ENCODE measurements at places on chromosomes 3 and 15.

- DNase-seq: peak; percentile 61
Observed at GRCh38 chr3:99506-99905, 97.1 kb upstream of the CHL1 start.

- no peak for DNase-seq
Observed at GRCh38 chr15:27094235-27094634, 123.3 kb downstream of the GABRG3 start.

- DNase-seq: no peak
Observed at GRCh38 chr3:43005981-43006380, 26.9 kb downstream of the GASK1A start.

DNA sequence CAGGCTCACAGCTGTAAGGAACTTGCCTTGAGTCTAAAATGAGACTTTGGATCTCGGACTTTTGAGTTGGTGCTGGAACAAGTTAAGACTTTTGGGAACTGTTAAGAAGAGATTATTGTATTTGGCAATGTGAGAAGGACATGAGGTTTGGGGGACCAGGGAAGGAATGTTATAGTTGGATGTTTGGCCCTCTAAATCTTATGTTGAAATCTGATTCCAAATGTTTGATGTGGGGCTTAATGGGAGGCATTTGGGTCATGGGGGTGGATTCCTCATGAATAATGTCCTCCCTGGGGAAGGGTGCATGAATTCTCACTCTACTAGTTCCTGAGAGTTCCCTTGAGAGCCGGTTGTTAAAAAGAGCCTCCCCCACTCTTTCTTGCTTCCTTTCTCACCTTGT is 18.5 kb upstream of the CHCHD6 start:
- no peak for DNase-seq

GRCh38 chr3:9291821-9292410 is 42.5 kb upstream of the SRGAP3 start:
- DNase-seq: no peak

DNA sequence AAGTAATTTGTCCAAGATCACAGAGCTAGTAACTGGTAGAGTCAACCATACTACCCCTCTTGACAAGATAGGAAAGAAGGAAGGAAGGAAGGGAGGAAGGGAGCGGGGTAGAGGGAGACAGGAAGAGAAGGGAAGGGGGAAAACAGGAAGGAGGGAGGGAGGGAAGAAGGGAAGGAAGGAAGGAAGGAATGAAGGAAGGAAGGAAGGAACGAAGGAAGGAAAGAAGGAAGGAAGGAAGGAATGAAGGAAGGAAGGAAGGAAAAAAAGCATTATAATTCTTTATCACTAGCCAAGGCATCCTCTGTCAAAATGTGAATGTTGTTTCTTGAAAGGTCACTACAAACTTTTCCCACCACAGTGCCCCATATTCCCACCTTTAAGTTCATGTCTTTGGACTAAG is 223.6 kb downstream of the SHQ1 start:
- DNase-seq: no peak

GRCh38 chr3:51873253-51873766 is 2.1 kb downstream of the IQCF5 start:
- no peak for DNase-seq

- no peak for DNase-seq
Observed at GRCh38 chr3:197465197-197465995, 90.4 kb downstream of the BDH1 start.

- DNase-seq: no peak
Observed at GRCh38 chr3:177080122-177080521, 117.2 kb downstream of the TBL1XR1 start.

GRCh38 chr15:100259266-100259665 is 82.5 kb downstream of the ADAMTS17 start:
- no peak for DNase-seq

GRCh38 chr15:100842756-100843730 is 36.6 kb upstream of the ALDH1A3 start:
- DNase-seq: no peak

DNA sequence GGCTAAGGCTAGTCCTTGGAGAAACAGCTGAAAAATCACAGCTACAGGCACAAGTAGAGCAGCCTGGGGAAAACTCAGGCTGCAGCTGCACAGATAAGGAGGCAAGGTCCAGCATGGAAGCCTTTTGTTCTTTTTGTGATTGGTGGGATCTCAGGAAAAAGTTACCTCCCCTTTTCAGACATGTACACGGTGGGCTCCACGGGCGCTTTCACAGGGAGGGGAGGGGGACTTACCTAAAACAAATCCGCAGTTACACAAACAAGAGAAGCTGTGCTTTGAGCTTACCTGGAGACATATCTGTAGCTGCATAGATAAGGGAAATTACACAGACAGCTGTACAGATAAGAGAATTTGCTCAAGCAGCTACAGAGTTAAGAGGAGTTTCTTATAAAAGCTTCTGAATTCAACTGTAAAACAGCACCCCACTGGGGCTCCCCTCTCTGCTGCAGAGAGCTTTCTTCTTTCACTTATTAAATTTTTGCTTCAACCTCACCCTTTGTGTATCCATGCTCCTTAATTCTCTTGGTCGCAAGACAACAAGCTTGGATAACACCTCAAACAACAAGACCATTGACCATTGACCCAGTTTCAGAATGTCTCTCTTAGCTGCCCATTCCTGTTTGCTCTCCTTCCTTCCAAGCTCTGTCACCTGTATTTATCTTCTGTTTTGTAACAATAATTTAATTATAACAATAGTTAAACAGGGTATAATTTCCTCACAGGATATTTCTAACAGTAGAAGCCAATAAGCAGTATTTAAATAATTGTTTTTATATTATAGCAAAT is 10.9 kb upstream of the CD200 start:
- no peak for DNase-seq

- no peak for DNase-seq
Observed at GRCh38 chr3:9007213-9007612, 43.9 kb upstream of the RAD18 start.

GRCh38 chr15:52499506-52499905 is 29.2 kb downstream of the MYO5A start:
- DNase-seq: no peak

DNA sequence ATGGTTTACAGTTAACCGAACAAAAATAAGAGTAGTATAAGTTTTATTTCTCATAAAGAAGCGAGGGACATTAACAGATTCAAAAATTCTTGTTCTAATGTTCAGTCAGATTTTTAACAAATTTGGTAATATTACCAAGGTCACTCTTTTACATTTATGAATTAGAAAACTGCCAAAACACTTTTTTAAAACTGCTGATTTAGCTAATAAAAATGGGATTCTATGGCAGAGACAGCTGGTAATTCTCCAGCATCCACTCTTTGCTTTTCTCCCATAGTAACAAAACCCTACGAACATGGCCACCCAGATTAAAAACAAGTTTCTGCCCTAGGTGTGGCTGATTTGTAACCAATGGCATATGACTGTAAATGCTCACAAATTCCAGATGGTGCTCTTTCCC is 71.2 kb downstream of the GPR160 start:
- no peak for DNase-seq

DNA sequence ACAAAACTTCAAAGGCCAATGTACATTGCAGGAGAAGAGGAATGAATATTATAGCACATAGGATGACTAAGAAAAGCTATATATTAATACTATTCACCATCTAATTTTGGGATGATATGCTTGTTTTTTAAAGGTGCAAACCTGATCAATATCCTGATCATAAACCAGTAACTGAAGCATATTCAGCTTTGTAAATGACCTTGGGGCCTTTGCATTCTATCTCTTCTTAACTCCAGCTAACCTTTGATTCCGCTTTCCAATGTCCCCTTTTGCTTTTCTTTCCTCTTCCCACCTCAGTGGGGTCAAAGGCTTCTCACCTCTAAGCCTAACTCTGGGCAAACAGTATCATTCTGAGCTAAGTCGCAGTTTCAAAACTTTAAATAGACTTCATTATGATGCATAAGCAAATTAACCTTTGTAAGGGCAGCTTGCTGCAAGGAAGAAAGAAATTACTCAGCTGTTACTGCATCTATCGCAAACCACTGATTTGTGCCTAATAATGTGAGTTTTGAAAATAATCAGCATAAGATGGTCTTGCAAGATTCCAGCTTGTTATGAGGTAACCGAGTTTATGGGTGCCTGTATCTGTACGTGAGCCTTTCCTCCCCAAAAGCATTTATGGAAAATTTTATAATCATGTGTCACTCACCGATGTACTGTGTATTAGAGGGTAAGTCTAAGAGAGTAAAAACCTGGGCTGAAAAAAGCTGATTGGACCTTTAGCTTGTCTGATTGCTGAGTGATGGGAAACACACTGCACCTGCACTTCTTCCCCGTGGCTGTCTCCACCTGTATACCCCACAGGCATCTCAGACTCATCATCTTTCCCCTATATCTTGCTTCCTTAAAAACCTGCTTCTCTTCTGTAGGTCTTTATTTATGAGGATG is 116.8 kb downstream of the TPRG1 start:
- no peak for DNase-seq

GRCh38 chr3:31227131-31227562 is 305.6 kb upstream of the STT3B start:
- DNase-seq: no peak

- no peak for DNase-seq
Observed at GRCh38 chr3:16181361-16181760, 6.9 kb downstream of the GALNT15 start.

- DNase-seq: no peak
Observed at GRCh38 chr3:196883361-196883760, 15.6 kb downstream of the SENP5 start.

GRCh38 chr3:151864423-151865101 is 8.9 kb upstream of the SUCNR1 start:
- peak; percentile 65 for DNase-seq

GRCh38 chr3:144852999-144853398 is 881.4 kb downstream of the DIPK2A start:
- DNase-seq: no peak
